Hindlimb muscle (tissue), 1 donor: ENCODE measurements at places on chromosomes 4 and X.

DNA sequence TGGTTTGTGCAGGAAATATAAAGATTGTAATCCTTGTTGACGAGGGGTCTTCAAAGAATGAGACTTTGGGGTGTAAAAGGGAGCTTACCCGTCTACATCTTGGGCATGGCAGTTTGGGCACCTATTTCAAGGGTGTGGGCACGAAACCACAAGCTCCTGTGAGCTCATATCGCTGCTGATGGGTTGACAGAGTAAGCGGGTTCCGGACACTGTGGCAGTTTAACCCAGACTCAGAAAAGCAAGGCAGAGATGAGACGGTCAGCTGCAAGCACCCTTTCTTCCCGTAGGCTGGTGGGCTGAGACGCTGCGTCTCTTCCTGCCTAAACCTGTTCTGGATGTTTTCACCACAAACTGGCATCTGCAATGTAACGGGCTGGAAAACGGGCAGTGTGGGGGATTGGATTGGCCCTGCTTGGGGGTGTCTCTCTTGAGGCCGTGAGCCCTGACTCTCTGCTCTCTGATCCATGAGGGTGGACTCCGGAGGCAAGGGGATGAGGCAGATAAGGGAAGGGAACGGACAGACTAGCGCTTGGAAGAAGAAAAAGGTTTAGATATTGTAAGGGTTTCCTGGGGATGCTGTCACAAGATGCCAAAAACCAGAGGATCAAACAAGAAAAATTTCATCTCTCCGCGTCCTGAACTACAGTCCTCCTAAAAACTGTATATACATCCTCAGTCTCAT, 237.5 kb downstream of the SHOX start:
- no peak for DNase-seq

GRCh38 chr4:153645183-153645582, 38.9 kb upstream of the TLR2 start:
- no peak for DNase-seq

DNA sequence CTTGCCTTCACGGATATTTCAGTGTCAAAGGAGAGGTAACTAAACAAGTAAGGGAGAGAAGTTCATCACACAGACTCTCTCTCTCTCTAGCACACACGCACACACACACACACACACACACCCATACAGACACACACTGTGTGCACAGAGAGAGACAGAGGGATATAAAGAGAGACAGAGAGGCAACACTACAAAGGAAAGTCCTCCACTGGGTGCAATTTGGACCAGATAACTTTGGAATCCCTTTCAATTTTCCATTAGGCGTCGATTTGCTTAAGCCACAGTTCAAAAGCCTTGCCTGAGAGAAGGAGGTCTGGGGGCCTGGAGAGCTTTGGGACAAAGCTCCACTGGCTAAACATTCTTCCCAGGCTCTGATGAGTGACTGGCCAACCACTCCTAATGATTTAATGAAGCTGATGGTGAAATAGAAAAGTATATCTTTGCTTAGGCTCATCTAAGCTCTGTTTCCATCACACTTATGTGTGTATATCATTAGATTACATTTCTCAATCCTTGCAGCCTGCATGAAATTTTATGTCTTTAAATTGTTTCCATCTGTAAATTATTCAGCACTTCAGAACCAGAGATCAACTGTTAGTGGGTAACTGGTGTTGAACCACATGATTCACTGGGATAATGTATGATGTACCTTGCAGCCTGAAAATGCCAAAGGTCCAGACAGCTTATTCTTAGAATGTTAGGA, 180.8 kb downstream of the MAGEB17 start:
- no peak for DNase-seq

DNA sequence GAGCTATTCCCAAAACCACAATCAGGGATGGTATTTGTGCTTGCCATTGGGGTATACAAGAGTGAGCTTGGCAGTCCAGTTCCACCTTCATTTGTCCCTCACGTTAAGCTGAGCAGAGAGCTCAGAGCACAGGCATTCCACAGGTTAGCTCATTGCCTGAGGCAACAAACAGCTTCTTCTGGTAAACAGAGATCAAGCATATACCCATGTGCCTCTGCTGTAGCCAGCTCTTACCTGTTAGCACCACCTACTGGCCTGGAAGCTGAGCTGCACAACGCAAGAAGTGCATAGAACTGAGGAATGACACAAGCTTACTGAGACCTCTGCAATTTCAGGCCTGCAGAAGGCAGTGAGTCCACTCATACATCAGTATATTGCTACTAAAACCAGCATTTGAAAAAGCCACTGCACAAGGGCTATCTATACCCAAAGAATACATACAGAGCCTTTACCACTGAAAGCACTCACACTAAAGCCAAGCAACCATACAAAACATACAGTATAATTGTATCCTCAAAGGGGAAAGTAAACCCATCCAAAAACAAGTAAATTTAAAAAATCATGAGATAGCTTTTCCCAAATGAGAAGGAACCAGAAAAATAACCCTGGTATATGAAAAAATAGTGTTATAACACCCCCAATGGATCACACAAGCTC, 258.3 kb upstream of the GABRA2 start:
- DNase-seq: no peak

DNA sequence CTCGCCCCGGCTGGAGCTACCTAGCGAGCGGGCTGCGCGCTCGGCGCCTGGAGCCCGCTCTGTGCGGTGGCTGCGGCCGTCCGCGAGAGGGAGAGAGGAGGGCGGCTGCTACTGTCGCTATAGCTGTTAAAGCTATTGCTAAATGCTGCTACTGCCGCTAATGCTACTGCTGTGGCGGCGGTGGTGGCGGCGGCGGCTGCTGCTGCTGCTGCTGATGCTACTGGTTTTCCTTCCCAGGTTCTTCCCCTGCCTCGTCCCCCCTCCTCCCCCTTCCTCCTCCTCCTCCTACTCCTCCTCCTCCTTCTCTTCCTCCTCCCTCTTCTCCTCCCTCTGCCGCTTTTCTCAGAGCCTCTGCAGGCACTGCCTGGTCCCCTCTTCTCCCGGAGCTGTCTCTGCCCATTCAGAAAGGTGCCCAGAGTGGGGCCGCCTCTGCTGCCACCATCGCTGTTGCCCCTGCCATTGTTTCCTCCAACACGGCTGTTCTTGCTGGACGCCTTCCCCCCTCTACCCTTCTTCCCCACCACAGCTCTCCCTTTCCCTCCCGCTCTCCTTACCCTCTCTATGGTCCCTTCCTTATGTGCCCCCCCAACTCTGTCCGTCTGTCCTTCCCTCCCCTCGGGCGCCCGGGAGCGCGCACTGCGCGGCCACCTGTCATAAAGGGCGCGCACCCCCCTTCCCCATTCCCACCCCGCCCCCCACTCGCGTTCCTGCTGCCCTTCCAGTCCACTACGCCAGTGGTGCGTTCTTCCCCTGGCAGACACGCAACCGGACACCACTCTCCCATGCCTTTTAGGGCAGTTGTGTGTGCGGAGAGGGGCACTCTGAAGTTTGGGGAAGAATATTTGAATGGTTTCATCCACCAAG, at the start of gene NEXMIF:
NEXMIF (minus strand) TSS at position 228 of the 864 bp plus-strand sequence.
- peak; percentile 23 for DNase-seq

DNA sequence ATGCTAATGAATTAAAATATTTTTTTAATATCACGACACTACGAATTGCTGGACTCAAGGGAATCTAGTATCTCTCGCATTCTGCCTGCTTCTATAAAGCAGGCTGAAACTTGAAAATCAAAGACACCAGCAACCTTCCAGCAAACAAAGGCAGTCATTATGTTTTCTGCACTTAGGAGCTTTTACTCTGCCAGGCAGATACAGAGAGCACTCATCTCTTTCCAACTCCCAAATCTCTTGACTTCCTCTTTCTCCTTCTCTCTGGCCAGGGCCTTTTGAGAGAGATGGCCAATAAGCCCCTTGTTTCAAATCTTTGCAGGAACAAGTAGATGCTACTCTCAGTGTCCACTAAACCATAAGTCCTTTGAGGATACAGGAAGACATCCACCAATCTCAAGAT, 95.2 kb upstream of the KLF3 start:
- DNase-seq: no peak

DNA sequence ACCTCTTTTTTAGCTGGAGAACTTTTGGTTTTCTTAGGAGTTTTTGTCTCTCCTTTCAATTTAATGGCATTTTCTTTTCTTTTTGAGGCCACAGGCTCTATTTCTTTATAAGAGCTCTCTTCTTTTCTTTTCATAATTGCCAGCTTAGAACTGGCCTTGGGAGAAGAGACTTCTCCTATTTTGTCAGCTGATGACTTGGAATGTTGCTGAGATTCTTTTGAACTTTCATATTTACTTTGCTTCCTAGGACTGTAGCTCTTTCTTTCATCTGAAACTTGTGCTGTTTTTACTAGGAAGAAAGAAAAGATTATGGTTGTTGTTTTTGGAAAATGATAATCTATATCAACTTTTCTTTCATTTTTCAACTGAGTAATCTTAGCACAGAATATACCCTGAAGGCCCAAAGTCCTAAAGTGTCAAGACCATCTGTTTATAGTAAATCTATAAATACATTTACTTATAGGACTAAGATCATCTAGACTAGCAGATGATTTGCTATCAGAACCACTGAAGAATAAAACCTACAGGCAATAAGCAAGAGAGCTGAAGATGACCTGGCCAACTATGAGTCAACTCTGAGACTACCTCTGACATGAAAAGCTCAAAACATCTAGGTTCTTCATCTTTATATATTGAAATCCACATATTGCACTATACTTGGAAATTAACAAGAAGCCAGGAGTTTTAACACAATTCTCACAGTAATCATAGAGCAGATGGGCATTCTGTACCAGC, 45.6 kb downstream of the RFC1 start:
- DNase-seq: no peak

DNA sequence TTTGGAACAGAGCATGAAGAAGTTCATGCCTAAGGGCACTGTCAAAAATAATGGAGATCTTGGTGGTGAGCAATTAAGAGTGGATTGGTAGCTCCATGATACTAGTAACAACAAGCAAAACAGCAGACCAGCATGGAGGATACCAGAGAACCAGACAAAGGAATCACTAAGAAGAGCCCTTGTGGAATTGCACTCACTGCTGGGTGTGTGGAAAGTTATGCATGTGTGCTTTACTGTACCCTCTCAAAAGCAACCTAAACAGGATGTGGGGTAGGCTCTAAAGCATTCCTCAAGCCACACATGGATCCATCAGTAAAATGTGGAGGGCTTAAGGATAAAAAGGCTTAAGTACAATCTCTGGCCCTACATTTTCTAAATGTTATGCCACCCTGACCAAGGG, 69.5 kb downstream of the AR start:
- DNase-seq: no peak

DNA sequence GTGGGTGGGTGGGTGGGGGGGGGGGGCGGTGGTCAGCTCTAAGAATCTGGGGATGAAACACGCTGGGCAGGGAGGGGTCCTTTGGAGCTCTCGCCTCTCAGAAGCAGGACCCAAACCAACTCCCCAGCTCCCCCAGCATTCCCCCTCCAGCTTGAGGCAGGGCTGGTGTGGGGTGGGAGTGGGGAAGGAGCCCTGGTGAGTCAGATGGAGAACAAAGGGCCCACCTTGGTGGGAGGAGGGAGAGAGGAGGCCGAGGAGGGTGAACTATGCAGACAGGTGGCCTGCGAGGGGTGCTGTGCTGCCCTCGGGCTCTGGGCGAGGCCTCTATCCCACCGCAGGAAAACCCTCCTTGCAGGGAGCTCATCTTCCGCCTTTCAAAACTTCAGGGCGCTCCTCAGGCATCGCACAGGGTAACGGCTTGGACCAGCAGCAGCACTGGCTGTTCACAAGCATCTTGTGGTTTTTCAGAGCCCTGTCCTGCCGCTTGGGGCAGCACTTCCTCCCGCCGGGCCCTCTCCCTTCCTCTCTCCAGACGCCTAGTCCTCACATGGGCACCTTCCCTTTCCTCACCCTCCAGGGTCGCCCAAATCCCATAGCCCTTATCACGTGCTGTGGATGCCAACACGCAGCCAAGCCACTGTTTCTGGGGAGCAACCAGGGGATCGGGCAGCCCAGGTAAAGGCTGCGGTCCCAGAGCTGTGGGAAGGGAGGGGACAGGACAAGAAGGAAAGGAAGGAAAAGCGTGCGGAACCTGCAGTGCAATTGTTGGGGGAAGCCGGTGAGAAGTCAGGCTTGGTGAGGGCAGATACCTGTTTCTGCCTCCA, 34.0 kb upstream of the GRPEL1 start:
- peak; percentile 38 for DNase-seq

GRCh38 chr4:85200106-85200505, 233.6 kb upstream of the WDFY3 start:
- DNase-seq: no peak

DNA sequence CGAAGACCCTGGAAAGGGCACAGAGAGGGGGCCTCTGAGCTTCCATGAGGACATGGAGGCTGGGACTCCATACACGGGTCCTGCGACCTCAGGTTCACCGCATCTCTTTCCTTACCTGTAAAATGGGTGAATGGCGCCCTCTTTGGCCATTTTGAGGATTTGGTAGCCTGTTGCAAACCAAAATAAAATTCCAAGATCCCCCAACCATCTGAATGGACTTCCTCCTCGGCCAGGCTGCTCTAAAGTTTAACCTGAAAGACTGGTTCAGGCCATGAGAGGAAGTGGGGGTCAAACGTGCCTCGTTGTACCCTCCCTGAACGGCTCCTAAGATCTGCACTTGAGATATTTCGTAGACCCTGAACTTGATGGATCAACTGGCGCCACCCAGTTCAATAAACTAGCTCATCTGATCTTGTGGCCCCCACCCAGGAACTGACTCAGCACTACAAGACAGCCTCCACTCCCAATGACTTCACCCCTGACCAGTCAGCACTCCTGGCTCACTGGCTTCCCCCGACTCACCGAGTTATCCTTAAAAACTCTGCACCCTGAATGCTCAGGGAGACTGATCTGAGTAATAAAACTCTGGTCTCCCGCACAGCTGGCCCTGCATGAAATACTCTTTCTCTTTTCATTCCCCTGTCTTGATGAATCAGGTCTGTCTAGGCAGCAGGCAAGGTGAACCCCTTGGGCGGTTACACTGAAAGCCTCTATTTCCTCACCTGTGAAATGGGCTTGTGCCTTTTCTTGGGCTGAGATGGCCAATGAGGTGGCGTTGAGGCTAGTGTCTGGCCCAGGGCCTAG, 32.9 kb upstream of the GPR78 start:
- no peak for DNase-seq

DNA sequence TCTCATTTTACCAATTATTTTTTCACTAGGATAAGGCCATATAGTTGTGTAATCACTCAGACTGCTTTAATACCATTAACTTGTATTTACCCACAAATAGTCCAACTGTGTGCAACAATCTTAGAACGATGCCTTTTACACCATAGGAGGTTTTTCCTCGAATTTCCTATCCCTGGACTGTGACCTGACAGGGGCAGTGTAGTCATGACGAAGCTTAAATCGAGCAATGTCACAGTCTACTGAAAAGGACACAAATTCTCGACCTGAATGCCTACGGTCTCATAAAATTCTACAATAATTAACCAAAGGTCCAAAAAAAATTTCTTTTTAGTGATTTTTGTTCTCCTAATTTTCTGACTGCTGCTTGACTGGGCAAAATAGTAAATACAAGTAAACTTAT, 208.9 kb downstream of the ADAMTS3 start:
- DNase-seq: no peak

- no peak for DNase-seq
Measured at GRCh38 chr4:14916554-14917297, 85.6 kb upstream of the CPEB2 start.

- DNase-seq: no peak
Measured at GRCh38 chr4:159542296-159542695, 439.4 kb downstream of the RAPGEF2 start.

- no peak for DNase-seq
Measured at GRCh38 chr4:129682586-129682985, 586.6 kb downstream of the C4orf33 start.
